ENCODE measurements at places on chromosomes 5 and 9.

- DNase-seq, result no peak
Measured at GRCh38 chr5:179558932-179559283, 8.6 kb downstream of the RUFY1 start.

DNA sequence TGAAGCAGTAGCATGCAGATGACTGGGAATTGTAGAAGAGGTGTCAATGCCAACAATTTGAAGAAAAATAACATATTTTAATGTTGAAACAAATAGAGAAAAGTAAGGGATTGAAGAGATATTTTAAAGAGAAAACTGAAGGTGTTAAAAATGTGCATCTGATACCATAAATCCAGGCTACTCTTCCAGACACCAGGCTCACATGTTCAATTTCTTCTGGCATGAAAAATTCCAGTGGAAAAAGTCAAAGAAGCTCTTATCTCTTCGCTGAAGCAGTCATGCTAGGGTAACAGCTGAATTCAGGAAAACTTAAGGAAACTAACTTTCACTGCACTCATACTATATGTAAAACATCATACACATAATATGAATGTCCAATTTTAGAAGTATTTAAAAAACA is 335.0 kb downstream of the PDE4D start:
- no peak for DNase-seq

DNA sequence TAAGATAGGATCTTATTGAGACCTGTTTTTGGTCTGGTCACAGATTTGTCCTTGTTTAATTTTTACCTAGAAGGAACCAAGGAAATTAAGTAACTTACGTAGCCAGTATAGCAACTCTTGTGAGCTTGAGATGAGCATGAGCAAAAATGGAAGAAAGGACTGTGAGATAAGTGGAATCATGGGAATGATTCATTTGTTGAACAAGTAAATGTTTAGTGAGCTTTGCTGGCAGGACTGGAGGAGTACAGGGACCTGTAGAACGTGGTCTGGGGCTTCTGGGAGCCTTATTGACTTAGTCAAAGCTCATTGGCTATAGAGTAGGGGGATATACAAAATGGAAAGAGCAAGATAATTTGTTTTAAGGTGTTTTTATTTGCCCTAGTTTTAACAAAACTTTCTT is 3.0 kb downstream of the RAD23B start:
- DNase-seq, result no peak

DNA sequence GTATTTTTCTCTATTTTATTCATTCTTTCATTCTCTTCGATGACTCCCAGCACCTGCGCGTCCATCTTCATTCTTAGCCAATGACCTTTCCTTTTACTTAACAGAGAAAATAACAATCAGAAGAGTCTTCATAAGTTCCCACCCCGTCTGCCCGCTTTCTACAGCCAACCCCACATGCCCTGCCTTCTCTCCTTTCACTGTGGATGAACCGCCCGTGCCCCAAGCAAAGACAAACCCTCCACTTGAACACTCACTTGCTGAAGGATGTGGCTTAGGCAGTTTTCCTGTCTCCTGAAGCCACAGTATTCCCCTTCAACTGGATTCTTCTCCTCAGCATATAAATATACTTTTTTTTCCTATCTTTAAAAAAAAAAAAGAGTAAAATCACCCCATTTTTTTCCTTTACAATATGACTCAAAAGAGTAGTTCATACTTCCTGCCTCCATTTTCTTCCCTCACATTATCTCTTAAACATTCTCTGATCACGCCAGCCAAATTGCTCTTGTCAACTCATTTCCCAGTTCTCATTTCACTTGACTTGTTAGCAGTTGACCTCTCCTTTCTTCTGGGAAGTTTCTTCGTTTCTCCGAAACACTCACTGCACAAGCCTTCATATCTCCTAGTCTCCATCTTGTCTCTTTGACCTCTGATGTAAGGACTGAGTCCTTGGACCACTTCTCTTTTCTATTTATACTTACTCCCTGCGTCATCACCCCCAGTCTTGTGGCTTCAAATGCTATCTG is 11.1 kb downstream of the NIPSNAP3B start:
- DNase-seq, result no peak

GRCh38 chr9:31471010-31471409 is 913.4 kb upstream of the ACO1 start:
- no peak for DNase-seq

GRCh38 chr9:135655317-135655716 is 7.8 kb upstream of the LCN9 start:
- no peak for DNase-seq

- no peak for DNase-seq
Measured at GRCh38 chr9:4027606-4028005, 272.3 kb downstream of the GLIS3 start.

DNA sequence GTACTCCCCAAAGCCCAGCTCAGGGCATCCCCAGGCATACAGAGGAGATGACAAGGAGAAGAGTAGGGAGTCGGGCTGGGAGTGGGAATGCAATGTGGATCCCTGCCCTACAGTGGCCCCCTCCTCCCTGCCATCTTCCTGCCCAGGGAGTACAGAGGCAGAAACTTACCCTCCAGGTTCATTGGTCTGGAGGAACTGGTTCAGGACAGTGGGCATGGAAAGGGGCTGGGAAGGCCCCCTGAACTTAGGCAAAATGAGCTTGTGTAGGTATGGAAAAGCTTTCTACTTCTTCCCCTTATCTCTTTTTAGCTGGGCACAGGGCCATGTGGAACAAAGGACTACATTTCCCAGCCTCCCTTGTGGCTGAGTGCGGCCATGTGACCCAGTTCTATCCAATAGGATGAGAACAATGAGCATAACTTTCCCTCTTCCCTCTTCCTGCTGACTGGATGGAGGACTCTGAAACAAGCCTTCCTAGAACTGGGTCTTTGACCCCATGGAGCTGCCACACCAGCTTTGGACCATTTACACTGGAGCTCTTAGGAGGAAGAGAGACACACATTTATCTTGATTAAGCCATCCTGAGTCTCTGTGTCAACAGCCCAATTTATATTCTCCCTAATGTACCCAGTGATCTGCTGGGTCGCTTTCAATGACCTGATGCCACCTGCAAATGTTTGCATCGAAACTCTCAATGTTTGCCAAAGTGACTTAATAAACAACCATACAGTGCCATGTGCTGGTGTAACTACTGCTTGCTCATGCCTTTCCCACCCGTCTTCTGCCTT is 25.0 kb upstream of the HMCN2 start:
- DNase-seq, result peak; percentile 36

Data from non-pigmented ciliary epithelial cell (primary cell).